Umbilical cord (tissue), 2 donors: ENCODE measurements at places on chromosomes 5 and 9.

DNA sequence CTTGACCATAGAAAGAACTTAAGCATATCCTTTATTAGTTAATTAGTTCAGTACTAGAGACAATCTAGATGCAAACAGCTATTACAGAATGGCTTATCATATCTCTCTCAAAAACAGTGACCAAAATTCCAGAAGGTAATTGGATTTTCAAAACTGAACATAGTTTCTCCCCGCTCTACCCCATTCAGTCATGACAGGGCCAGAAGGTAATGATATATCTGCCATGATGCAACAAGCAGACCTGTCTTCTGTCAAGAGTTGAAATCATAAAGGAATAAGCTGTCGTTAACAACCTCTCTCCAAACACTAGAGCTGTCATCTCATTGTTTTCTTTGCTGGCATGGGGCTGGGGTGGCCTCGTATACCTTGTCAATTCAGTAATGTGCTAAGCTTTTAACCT is 200.5 kb upstream of the POU5F2 start:
- DNase-seq, result peak; percentile 15

- no peak for DNase-seq
Observed at GRCh38 chr5:1011226-1011631, 2.6 kb downstream of the NKD2 start.

DNA sequence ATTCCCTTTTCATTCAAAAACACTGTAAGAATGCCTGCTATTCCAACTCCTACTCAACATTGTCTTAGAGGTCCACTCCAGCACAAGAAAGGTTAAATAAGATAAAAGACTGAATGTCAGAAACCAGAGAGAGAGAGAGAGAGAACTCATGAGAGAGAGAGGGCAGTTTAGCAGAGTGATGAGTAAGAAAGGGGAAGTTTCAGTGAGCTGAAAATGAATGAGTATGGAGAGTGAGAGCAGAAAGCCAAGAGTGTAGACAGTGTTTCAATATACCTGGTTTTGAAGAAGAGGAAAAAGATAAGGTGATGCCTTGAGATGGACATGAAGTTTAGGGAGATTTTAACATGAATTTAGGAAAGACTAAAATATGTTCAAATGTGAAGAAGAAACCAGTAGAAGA is 528.0 kb upstream of the SEMA6A start:
- DNase-seq, result no peak

- no peak for DNase-seq
Observed at GRCh38 chr5:123819386-123819785, 307.4 kb downstream of the CSNK1G3 start.

- DNase-seq, result peak; percentile 87
Observed at GRCh38 chr5:67301285-67301903, 104.8 kb upstream of the CD180 start.

DNA sequence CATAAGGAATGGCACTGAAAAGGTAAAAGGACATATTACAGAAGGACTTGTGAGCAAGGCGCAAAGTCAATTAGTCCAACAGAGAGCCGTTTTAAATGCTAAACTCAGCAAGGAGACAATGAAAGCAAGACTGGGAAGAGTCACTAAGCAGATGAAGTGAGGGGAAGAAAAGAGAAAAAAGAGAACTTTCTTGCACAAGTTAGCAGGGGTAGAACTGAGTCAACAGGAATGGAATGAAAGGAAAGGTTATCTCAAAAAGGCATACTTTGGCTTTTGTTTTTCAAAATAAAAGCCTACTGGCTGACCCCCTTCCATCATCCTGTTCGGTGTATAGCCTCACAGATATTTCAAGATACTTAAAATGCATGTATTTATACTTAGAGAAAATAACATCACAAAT is 75.0 kb downstream of the NR6A1 start:
- DNase-seq, result no peak

DNA sequence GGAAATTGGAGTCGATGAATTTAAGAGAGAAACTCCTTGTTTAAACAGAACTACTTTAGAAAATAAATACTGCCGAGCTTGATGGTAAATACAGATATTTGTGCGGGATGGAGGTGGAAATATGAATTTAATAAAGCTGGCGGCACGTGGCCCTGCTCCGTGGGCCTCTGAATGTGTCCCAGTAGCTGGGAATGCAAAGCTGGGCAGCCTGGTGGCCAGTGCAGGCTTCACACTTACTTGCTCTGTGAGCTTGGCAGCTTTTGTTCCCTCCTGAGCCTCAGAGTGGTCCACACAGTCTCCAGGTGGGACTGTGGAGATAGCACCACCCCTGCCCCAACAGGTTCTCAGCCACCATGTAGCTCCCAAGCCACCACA is 45.9 kb downstream of the BARX1 start:
- no peak for DNase-seq

GRCh38 chr5:368183-369084 is 46.9 kb downstream of the AHRR start:
- DNase-seq, result peak; percentile 47

DNA sequence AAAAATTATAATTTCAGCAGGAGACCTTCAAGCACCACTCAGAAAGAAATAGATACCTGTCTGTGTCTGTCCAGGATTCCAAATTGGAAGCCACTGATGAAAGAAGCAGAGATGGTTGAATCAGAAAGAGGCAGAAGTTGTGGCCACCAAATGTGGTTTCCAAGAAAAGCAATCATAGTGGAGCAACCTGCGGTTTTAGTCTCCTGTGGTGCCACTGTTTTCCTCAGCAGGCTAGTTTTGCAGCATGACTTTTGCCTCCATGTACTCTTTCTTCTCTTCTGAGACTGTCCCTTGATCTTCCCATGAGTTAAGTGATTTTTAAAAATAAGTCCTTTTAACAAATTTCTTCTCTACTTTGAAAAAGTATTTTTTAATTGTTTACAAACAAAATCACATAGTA is 535.8 kb downstream of the CYLC2 start:
- DNase-seq, result no peak

DNA sequence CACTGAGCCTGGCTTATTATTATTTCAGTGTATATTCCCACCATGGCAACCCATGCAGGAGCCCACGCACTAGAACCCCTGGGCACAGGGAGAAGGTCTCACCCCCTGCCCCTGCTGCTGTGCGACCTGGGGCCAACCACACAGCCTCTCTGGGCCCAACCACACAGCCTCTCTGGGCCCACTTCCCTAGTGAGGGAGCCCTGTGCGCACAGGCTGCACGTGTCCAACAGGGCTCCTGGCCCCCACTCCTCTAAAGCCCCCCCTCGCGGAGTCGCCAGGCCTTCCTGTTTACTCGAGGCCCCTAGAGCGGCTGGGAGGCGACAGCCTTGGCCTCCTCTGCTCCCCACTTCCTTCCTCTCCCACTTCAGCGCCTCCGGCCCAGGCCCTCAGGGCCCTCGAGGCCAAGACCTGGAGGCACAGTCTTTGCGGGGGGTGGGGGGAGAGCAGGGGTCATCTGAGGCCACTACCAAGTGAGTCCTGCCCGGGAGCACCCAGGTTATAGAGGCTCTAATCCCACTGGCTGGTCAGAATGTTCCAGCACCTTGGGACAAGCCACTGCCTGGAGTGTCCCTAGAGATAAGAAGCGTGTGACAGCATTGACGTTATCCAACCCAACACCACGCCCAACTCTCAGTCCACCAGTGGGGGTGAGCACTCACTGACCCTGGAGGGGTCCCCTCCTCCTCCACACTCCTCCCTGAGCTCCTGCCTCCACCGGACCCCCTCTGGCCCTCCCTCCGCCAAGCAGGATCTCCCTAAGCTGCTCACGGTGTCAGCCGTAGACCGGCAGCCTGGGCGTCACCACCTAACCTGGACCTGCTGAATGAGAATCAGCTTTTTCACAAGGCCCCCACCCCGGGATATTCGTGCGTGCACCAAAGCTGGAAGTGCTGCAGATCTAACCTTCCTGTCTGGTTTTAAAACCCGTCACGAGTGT is 7.9 kb upstream of the ENG start:
- peak; percentile 56 for DNase-seq

DNA sequence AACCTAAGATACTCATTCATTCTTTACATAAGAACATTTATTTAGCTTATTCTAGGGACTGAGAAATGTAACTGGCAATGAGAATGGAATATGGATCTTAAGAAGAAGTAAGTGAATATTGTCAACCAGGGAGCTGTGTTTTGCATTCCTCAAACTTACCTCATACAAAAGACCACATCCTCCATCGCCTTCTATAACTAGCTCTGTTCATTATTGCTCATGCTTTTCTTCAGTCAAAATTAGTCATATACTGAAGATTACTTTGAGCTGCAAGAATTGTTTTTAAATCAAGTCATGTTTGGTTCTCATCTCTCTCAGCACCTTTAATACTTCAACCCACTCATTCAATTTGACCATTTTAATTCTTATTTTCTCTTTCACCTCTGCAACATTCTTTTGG is 140.3 kb upstream of the RASA1 start:
- DNase-seq, result no peak

DNA sequence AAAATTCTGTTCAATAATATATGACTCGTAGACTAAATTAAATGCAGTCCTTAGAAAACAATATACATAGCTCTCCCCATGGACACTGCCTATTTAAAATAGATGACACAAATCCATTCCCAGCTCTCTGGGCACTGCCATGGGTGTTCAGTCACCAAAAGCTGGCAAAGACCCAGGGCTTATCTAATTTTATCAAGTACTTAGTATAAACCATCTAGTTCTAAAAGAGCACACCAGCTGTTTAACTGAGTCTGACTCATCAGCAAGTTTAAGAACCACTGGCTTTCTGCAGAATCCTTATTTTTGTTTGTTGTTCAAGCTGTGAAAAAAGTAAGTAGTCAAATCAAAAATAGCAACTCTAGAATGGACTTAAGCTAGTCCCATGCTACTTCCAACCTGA is 107.6 kb downstream of the PLPP1 start:
- peak; percentile 65 for DNase-seq

DNA sequence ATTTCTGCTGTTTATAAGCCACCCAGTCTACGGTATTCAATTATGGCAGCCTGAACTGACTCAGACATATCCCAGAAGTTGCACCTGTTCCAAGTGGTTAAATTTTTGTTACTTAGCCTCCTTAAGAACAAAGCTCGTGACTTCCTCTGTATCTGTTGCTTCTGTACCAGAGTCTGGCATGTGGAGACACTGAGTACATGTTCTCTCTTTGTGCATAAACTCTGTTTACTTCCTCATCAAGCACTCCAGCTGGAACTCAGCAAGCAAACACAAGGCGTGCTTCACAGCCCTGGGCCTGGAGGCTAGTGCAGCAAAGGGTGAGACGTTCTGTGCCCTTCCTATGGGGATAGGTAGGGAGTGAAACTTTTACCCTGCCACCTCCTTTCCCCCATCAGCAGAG is 19.0 kb downstream of the C9orf152 start:
- peak; percentile 23 for DNase-seq

GRCh38 chr5:13913962-13914361 is 30.5 kb downstream of the DNAH5 start:
- no peak for DNase-seq

- DNase-seq, result no peak
Observed at GRCh38 chr5:128435861-128436260, 102.2 kb downstream of the FBN2 start.

- DNase-seq, result no peak
Observed at GRCh38 chr5:172617817-172618216, 23.2 kb upstream of the NEURL1B start.

DNA sequence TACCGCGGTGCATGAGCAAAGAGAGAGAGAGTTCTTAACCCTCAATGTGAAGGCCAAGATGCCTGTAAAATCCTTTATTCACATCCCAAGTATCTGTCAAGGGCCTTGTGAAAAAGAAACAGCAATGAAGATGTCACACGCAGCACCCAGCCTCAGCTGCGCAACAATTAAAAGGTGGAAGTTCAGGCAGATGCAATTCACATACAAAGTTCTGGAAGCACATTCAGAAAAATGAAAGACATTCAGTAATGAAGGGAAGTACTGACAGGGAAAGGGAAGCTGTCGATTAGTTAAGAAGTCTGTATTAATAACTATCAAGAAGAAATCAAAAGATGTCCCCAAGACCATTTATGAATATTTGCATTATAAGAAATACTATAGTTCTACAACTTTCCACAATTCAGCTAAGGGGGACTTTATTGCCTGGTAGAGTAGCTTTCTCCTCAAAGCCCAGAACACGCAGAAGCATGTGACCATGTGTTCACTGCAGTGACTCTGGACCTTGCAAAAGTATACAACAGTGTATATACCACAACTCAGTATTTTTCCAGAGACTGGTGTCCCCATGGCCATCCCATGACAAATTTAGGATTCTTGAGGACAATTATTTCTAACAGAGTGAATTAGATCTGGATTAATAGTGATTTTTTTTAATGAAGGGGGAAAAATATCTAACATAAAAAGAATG is 137.5 kb downstream of the CDK5RAP2 start:
- no peak for DNase-seq

DNA sequence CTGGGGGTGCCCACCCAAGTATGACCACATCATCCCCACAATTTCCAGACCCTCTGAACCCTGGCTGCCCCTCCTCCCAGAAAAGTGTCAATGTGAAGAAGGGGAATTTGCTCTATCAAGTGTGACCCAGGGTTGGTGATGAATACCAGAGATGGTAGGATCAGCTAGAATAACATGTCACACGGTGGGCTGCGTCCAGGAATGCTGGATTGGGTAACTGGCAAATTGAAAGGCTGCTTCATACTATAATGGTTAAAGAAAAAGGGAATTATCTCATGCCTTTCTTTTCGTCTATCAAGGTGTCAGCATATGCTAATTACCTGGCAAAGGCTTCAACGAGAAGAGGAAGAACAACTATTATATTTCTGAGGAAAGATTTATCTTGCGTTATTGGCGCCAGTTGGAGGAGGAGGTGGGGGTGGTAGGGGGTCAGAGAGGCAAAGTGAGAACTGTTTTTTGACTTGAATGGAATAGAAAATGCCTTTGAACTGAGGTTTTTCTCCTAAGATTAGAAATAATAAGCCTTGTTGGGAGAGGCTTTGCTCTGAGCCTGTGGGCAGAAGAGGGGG is 27.8 kb upstream of the ARAP3 start:
- DNase-seq, result no peak

GRCh38 chr5:124394700-124395245 is 351.7 kb downstream of the ZNF608 start:
- no peak for DNase-seq

- DNase-seq, result peak; percentile 46
Observed at GRCh38 chr9:35526087-35526801, 36.3 kb downstream of the RUSC2 start.

DNA sequence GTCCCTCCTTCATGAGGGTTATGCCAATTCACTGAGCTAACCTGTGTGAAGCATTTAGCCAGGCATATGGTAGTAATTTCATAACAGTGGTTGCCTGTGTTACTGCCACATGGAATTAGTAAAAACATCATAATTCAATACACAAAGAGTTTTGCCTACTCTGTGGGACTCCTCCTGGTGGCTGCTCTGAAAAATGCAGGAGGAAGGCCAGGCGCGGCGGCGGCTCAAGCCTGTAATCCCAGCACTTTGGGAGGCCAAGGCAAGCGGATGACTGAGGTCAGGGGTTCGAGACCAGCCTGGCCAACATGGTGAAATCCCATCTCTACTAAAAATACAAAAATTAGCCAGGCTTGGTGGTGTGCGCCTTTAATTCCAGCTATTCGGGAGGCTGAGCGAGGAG is 547.3 kb downstream of the CDK5RAP2 start:
- no peak for DNase-seq

GRCh38 chr9:97830884-97831829 is 21.9 kb upstream of the FOXE1 start:
- DNase-seq, result peak; percentile 32
